Hematopoietic multipotent progenitor cell treated with erythropoietin and hydrocortisone succinate and interleukin-3 and kit ligand, for 8 days (in vitro differentiated cells): ENCODE measurements at places on chromosomes 11 and 22.

DNA sequence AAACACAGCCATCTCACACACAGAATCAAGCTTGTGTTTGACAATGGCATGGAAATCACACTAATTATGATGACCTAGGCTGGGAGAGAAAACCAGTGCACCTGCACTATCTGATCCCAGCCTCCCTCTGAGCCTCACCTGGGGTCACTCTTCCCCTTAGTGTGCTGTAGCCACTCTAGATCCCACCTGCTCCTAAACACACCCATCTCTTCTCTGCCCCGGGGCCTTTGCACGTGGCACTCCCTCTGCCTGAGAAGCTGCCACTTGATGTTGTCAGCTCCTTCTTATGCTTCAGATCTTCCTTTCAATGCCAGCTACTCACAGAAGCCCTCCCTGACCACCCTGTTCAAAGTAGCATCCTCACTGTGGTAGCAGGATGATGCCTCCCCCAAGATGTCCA lies 42.9 kb upstream of the NFAM1 start:
- DNase-seq, result no peak

- DNase-seq, result no peak
Observed at GRCh38 chr11:108226036-108226435, 3.2 kb downstream of the ATM start.

DNA sequence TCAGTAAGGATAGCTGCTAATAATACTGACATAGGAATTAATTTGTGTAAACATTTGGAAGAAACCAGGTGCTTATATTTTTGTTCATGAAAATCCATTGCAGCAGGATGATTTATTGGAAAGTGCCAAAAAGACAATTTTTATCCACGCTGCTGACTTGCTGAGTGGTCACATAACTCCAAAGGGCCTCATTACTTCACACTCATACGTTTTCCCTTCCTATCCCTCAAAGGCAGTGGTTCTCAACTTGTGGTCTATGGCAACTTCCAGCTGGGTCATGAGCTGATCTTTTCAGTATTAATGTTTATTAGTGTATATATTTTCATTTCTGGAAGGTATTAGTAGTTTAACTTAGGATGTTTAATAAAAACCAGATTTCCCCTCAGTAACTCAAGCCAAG lies 178.1 kb downstream of the UVRAG start:
- DNase-seq, result no peak

DNA sequence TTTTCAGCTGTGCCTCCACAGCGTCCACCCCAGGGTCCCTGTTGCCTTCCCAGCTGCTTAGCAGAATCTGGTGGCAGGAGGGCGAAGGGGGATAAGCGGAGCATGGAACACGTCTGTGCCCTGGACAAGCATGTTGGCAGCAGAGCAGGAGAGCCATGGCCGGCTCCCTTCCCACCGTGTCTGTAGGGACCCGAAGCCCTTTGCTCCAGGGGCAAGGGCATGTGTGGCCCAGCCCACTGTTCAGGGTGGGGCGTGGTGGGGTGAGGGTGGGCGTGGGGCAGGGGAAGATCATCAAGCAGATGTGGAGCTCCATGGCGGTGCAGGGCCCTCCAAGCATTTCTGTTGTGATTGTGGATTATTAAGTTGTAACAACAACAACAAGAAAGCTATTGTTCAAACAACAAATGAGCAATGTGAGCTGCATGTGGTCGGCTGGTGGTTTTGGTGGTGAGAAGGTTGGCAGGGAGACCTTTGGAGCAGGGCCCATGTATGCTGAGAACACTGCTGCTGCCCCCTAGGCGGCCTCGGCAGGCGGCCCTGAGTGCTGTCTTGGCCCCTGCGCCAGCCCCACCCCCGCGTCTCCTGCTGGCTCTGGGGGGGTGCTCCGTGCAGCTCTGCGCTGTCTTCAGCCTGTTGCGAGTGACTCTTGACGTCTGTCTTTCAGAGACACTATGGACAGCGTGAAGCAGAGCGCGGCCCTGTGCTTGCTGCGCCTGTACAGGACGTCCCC lies 50.9 kb downstream of the AP2A2 start:
- DNase-seq, result peak; percentile 56

DNA sequence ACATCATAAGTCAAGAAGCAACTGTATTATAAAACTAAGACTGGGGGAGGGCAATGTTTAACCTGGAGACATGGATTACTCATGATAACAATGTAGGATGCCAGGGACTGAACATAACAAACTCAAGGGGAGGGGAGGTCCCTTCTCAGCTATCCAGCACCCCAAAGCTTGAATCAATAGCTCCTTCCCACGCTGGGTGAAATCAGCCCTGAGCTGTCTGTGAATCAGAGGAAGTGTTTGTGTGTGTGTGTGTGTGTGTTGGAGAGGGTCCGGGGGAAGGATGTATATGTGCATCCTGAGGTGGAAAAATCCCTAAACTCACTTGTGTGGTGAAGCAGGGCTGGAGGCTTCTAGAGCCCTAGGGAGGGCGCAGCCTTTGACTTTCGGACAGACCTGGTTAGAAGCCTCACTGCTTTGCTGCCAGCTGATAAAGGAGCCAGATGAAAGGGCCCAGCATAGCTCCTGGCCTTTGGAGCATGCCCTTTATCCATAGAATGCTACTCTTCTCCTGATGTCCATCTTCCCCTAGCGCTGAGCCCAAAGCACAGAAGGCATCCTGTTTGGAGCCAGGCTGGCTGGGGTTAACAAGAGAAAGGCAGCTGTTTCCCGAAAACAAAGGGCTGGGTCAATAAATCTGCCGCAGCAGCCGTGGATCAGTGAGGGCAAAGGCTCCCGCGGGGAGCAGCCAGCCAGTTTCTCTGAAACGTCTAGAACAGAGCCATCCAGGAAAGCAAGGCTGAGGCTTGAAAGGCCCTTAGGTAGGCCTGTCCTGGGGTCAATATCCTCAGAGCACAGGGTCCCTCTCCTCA lies 35.8 kb downstream of the TNKS1BP1 start:
- no peak for DNase-seq
